ENCODE measurements at places on chromosomes 5 and 9. TPM values are rescaled to one million over a fixed set of nuclear protein-coding genes. Genes with fewer than 3 reads are reported as not detected.

GADD45G gene
- total RNA-seq: 8.1 TPM

SPATA31D4 gene
- not detected for total RNA-seq

- no peak for DNase-seq
Measured at GRCh38 chr5:87277279-87277835, 9.7 kb downstream of the RASA1 start.

ARHGEF37 gene
- 15.7 TPM for total RNA-seq

GRCh38 chr9:98038958-98039357 lies 17.6 kb upstream of the NANS start:
- no peak for DNase-seq

TUT7 gene
- total RNA-seq: 42.4 TPM

DNA sequence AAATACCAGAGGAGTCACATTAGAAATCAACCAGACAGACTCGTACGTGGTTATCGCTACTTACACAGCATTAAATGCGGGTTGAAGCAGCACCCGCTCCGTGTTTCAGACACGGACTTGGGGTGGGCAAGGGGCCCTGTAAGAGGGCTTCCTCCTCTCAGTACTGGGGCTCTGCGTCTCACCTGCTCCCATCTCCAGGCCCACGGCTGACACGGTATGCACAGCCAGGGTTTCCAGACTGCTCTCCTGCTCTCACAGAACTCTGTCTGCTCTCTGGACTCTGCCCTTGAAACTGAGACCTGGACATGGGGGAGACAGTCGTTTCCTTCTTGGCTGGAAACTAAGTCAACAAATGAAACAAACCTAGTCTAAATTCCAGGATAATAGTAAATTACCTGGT lies 24.7 kb upstream of the RASGEF1C start:
- DNase-seq: no peak

DNA sequence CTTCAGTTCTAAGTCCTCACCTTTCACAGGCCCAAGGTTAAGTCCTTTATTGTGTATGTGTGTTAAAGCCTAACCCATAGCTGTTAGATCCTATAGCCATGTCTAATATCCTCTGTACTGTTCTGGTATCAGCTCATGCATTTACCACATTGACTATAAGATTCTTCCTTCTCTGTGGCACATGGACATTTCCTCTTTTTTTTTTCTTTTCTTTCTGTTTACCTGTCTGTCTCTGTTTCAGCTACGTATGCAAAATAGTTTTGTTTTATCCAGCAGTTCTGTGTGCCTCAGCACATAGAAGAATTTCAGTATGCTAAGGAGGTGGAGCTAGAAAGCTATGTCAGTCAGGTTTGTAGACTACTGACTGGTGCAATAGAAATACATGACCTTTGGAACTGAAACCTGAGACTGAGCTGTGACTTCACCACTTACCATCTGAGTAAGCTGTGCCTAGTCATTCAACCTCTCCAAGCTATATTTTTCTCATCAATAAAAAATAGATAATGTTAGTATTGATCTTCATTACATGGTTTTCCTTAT lies 155.6 kb upstream of the VLDLR start:
- DNase-seq: peak; percentile 56

EMB gene
- 2.8 TPM for total RNA-seq

- no peak for DNase-seq
Measured at GRCh38 chr9:90697808-90698207, 55.2 kb upstream of the DIRAS2 start.

DNA sequence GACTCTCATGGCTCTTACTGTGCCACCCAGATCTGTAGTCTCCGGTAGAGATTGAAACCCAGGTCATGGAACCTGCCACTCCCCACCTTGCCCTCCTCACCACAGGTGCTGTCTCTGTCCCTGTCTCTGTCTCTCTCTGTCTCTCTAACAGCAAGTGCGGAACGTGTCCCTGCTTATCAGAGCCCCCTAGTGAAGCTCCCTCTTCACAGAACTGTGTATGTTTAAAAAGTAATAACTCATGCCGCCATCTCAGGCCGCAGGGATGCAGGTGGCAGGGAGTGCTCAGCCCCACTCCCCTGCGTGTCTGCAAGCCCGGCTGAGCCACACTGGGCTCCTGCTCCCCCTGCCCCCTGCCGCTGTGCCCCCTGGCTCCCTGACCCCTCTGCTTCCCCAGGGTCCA lies 43.8 kb downstream of the UNC5A start:
- no peak for DNase-seq

SFXN1 gene
- total RNA-seq: 95.7 TPM

- no peak for DNase-seq
Measured at GRCh38 chr5:158120760-158121159, 261.8 kb upstream of the CLINT1 start.
